ENCODE measurements at places on chromosomes 2 and 18.

GRCh38 chr2:167132066-167132465 is 243.8 kb downstream of the XIRP2 start:
- no peak for DNase-seq

DNA sequence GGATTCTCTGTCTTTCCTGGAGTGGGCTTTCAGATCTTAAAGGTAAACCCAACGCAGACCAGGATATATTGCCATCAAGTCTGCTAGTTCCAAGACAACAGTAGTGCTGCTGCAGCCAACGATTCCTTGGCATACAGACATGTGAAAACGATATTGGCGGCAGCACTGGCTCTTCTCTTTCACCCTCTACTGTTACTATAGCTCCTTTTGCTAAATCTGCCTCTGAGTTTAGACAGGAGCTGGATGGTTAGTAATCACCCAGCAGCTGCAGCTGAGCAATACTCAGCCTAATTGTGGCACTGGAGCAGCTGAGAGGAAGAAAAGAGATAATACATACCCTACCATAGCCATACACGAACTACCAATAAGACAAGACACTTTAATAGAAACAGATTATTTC is 4.0 kb downstream of the YES1 start:
- DNase-seq: no peak

DNA sequence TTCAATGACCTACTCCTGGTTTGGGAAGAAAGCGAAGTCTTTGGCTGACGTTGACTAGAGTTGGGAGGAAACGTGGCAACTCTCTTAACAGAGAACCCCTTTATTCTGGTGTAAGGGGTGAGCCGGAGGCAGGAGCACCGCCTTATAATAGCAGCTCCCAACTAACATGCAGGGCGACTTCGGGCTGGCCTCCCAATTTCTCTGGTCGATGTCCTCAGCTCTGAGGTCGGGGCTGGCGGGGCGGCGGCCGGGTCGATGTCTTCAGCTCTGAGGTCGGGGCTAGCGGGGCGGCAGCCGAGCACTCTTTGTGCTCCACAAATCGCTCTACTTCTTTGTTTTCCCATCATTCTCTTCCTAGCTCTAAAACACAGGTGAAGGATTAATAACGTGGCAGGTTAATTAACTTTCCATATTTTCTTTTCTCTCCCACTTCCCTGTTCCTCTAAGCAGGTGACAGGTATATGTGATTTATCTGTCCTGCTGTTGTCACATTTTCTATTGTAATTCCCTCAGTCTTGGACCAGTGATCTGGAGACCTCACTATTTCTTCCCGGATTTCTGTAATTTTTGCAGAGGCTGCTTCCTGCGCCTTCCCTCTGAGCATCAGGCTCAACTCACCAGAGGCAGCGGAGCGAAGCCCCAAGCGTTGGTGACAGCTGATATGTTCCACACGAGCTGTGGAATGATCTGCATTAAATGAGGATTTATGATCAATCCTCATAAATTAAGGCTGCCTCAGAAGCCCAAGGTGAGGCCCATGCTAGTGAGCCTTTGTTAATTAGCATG is 64.3 kb downstream of the ACKR3 start:
- no peak for DNase-seq

GRCh38 chr2:11159574-11160170 is 4.4 kb downstream of the SLC66A3 start:
- no peak for DNase-seq

GRCh38 chr18:57088883-57089282 is 58.0 kb upstream of the BOD1L2 start:
- no peak for DNase-seq

DNA sequence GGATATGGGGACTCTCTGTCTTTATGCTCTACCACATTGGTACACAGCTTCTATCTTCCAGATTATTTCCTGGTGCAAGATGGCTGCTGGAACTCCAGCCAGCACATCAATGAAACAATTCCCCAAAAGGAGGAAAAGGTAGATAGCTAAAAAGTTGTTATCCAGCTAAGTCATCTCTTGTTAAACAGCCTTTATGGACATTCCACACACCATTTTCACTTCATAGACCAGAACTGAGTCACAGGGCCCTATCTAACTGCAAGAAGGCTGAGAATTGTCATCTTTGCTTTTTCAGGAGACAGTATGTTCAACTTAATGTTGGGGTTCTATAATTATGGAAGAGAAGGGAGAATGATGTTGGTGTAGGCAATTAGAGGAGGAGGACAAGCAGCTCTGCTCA is 133.3 kb upstream of the NOSTRIN start:
- no peak for DNase-seq

GRCh38 chr2:215973145-215973792 is 40.1 kb downstream of the MREG start:
- no peak for DNase-seq

GRCh38 chr2:171149986-171150693 is 10.6 kb downstream of the TLK1 start:
- DNase-seq: no peak

GRCh38 chr2:102718387-102719316 is 43.2 kb upstream of the TMEM182 start:
- no peak for DNase-seq

All from stimulated activated CD8-positive, alpha-beta memory T cell treated with anti-CD3 and anti-CD28 coated beads, Interleukin-4, amount 100 ng/mL, for 1 hour (primary cell).